ENCODE measurements at places on chromosomes 3 and 15.

DNA sequence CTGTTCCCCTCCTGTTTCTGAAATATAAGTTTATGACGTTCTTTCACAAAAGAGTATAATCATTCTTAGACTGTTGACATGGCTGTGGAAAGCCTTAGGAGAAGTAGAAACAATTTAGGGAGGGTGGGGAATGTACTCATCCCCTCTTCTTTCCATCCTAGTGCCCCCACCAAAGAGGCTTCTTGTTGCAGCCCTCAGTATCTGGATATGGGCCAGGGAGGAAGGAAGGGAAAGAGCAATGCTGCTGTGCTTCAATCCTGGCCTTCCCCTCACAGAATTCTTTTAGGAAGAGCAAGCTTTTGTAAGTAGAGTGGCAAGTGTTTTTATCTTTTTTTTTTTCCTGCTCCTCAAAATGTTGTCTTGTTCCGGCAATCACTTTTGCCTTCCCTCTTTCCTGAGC, 1.7 kb downstream of the INAFM2 start:
- no peak for DNase-seq

DNA sequence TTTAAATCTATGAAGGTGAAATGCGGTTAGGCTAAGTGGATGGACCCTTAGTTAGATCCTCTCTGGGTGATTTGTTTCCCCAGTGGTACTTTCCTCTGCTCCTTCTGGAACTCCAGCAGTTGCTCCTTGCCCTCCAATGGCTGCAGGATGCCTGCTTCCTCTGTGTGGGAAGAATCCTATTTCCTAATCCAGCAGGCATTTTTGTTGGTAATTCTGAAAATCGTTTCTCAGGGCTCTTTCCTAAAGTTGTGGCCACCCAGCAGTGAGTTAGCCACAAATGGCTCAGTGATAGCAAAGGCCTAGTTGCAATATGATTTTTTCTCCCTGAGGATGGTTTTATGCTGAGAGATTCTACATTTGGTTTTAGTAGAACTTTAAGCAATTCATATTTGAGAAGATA, 332.3 kb upstream of the C2CD4B start:
- no peak for DNase-seq

- DNase-seq: no peak
These were observed 31.3 kb upstream of the TMEM115 start for GRCh38 chr3:50390508-50391224.

- no peak for DNase-seq
These were observed 6.2 kb upstream of the NEO1 start for GRCh38 chr15:73046073-73046472.

- DNase-seq: no peak
These were observed 102.0 kb downstream of the STAC start for GRCh38 chr3:36482256-36482655.
